ENCODE measurements at places on chromosomes 12 and 14. TPM values are rescaled to one million over a fixed set of nuclear protein-coding genes. Genes with fewer than 3 reads are reported as not detected.

IL22 gene
- total RNA-seq = not detected

DNA sequence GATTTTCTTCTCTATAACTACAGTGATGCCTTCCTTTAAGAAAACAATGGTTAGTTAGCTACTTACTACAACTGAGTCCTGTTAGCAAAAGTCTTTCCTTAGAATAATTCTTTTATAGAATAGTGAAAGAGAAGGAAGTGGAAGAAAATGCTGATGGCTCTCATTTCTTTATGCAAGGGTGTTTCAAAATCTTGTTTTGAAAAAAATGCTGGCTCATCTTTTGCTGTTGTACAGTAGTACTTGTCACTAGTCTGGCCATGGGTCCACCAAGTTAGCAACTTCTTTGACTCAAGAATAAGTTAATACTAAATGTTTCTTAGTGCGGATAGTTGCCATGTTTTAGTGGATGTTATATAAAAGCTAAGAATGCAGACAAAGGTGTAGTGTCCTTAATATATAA, 225.4 kb downstream of the PTPRO start:
- DNase-seq = no peak

DNA sequence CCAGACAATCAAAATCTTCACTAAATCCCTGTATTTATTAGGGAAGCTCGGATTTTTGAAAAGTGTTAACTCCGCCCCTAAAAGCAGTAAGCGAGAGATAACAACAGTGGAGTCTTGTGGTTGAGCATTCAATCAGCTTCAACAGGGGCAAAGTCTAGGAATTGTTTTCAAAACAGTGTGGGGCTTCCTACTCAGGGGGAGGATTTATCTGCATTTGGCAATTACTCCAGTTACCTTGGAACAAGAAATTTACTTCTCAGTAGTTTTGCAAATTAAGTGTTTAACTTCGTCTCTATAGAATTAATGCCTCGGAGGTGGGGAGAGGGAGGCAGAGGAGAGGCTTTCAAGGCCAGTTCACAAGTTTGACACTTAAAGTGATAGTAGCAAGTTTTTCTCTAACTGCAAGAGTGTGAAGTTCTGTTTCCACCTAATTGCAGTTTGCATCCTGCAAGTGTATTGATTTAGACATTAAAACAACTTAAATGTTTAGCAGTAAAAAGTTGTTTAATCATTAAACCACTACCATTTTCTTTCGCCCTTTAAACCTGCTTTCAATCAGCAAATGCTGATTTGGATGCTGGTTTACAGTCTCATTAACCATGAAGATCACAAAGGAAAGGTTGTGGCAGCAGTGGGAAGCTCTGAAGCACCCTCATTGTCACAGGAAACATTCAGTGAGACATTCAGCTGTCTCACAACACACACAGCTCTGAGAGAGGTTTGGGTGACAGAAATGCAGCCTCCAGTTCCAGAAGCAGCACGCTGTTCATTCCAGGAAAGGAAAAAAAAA, 102.0 kb downstream of the HMGA2 start:
- peak; percentile 69 for DNase-seq

- no peak for DNase-seq
Measured at GRCh38 chr12:65098364-65098763, 22.7 kb downstream of the WIF1 start.

TRPV4 gene
- total RNA-seq = 5.3 TPM

- peak; percentile 17 for DNase-seq
Measured at GRCh38 chr12:93970900-93971688, 177.3 kb upstream of the PLXNC1 start.

- DNase-seq = no peak
Measured at GRCh38 chr12:105504286-105504685, 173.8 kb downstream of the C12orf75 start.

- DNase-seq = no peak
Measured at GRCh38 chr12:116182359-116183063, 95.0 kb downstream of the MED13L start.

DNA sequence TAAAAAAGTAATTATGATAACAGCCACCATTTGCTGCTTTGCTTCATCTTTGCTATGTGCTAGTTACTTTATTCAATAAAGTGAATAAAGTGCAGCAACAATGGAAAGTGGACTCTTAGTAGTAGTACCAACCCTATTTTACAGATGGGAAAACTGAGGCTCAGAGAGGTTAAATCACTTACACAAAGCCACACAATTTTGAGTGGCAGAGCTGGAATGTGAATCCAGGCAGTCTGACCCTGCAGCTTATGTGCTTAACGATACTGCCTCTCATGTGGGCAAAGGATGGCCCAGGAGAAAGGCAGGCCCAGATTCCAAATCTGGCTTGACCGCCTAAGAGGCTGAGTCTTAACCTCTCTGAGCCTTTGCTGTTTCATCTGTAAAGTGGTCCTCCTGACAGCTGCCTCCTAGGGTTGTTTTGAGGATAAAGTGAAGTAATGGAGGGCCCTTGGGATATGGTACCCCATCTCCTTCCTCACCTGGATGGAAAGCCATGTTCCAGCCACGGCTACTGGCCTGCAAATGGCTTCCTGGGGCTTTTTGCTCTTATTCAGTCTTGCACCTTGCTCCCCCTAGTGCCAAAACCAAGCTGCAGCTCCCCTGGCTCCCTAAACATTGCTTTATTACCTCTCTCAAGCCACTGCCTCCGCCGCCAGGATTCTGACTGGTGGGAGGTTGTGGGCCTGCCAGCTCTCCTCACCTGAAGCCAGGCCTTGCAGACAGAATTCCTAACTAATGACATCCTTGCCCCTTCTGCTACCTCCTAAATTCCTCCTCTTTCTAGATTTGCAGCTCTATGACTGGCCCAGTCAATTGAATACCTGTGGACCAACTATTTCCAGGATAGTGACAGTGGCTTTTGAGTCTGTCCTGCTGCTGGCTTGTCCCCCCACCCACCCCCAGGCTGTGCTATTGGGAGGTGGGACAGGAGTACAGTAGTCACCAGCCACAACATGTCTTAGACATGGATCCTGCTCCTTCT, 283.3 kb upstream of the PWP1 start:
- DNase-seq = peak; percentile 73

GRCh38 chr14:39015964-39016577, 87.0 kb downstream of the SEC23A start:
- no peak for DNase-seq

RHNO1 gene
- 22.7 TPM for total RNA-seq

DNA sequence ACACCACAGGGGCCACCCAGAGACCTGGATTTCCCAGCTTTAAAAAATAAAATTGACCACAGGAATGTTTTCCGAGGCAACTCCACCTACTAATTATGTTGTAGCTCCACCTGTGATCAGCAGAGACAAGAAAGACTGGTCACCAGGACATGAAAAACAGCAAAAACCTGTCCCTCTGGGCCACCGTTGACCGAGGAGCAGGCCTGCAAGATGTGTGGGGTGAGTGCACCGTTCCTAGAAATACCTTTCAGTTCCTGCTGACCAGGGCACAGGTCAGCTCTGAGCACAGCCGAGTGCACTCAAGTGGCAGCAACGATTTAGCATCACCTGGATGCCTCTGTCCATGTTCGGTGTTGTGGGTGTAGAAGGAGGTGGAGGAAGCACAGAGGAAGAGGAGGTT, 16.9 kb downstream of the FZD10 start:
- DNase-seq = peak; percentile 13

GRCh38 chr12:127966331-127966730, 300.6 kb upstream of the TMEM132C start:
- no peak for DNase-seq

PLCZ1 gene
- total RNA-seq = 0.69 TPM

- no peak for DNase-seq
Measured at GRCh38 chr12:2845280-2845679, 10.4 kb upstream of the NRIP2 start.

GRCh38 chr12:109467978-109468676, 9.0 kb downstream of the KCTD10 start:
- no peak for DNase-seq

Measured in renal cortical epithelial cell (primary cell).